Sigmoid colon (tissue), 7 donors: ENCODE measurements at places on chromosomes 3 and 15. TPM values are rescaled to one million over a fixed set of nuclear protein-coding genes. Genes with fewer than 3 reads are reported as not detected.

DNA sequence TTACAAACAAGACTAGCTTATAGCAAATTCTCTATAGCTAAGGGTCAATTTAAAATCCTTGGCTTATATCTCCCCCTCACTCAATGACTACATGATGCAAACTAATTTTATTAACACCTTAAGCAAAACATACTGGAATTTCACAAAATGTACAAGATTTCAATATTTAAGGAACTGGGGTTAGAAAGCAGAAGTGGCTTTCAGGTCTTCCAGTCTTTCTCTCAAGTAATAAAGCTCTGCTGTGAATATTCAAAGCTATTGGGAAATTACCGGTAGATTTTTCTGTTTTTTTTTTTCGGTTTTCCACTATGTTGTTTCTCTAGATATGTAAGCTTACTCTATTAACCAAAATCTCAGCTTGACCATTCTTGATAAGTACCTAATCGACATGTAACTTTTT lies 3.9 kb downstream of the EPM2AIP1 start:
- no peak for DNase-seq

DNA sequence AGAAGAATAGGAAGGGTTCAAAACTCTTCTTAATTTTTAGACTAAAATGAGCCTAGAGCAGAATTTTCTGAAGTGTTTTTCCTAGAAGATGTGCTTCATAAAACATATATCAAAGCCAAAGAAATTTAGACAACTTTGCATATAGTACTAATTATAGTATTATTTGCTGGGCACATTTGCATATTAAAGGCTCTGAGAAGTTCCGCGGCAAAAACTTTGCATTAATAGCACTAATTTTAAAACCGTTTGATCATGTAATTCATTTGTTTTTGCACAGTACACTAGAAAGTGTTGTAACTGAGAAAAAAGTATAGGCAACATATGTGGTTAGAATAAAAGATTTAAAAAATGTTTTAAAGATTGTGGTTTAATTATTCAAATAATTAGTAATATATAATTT lies 412.0 kb upstream of the NR2F2 start:
- no peak for DNase-seq

DNA sequence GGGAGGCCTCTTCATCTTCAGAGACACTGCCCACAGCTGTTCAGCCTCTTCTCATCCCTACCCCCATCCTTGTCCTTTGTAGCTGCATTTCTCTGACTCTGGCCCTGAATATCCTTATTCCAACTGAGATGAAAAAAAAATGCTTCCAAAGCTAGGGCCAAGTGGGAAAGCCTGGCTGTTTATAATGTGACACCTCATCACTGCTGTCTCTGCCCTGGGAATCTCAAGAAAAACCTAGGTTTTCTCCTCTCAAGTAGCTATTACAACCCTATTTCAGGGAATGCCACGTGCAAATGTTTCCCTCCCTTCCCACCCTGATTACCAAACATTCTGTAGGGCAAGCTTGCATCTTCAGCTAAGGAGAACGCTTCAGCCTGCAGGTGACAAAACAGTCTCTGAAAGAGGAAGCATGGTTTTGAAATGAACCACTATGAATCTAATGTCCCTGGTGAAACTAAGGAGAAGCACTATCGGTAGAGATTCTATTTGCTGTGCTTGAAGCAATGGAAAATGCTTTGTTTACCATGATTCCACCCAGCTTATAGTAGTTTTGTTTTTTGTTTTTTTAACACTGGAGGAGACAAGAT lies 65.4 kb downstream of the USF3 start:
- no peak for DNase-seq

- DNase-seq = no peak
These were observed 283.2 kb upstream of the LMCD1 start for GRCh38 chr3:8218353-8218940.

DNA sequence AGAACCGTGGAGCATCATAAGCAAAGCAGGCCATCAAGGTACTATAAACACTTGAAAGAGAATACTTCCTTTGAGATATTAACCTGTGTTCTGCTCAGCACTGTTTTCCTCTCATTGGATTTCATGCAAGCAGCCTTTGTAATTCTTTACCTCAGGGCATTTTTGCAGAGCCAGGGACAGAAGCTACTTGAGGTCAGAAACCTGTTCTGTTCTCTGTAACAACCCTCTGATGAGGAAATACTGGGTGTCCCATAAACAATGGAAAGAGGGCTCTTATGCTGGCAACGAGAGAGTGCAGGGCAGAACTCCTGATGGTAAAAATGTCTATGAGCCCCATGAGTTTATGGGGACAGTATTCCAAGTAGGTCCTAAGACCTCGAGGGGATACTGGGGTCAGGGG lies 66.0 kb downstream of the DCLK3 start:
- DNase-seq = no peak

DNA sequence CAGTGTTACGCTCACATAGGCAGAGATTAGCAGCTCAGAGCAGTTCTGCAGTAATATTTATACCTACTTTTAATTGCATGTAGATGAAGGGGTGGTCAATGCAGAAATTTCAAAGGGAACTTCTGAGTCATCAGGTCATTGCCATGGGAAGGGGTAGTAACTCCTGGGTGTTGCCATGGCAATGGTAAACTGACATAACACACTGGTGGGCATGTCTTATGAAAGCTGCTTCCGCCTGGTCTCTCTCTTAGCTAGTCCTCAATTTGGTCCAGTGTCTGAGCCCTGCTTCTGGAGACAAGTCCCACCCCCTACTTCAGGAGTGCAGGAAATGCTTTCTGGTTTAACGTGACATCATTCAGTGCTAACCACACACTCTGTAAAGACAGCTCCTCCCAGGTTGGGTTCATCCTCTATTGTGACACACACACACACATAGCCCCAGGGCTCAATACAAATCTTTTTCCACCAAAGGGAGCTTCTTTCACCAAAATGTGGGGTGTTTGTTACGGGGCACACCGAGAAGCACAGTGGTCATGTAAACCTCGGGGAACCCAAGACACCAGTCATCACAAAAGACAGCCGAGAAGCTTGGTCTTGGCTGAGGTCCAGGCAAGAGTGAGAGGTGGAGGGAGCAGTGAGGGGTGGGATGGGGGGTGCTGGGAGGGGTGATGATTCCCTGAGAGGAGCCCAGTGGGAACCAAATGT lies 74.5 kb downstream of the TLE3 start:
- no peak for DNase-seq

DNA sequence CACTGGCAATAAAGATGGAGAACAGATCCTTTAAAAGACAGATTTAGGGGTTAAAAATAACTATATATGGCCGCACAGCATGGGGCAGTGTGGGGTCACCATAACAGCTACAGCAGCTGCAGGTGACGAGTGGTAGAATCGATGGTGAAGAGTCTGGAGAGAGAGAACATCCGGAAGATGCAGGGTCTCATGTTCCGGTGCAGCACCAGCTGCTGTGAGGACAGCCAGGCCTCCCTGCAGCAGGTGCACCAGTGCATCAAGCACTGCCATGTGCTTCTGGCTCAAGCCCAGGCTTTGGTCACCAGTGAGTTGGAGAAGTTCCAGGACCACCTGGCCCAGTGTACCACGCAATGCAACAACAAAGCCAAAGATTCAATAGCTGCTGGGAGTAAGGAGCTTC lies 93.7 kb upstream of the IMPG2 start:
- DNase-seq = no peak

DNA sequence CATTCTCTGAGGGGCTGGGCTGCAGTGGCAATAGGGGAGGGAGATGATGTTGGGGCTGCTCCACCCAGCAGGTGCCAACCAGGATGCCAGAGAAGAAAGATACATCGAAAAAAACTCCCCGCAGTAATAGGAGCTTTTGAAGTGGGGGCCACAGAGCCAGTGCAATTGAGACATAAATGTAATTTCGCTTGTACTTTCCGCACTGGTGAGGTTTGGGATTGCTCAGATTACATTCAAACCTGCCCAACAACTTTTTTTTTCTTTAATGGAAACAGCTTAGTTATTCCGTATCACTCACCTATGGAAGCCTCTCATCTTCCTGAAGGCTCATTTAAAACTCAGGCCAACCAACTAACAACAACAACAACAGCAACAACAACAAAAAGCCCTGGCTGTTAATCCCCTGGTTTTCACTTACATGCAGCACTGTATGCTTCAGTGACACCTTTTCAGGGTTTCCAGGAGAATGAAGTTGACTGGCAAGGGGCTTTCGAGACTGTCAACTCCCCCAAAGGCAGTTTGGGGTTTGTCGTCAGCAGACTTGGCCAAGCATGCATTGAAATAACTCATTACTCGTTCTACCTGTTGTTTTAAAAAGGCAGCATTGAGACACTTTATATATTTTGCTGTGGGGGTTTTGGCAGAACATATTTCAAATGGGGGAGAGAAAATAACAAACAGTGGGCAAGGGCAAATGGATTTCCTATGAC lies 163.8 kb downstream of the EBLN2 start:
- no peak for DNase-seq

- peak; percentile 57 for DNase-seq
These were observed 84.7 kb downstream of the SEC22A start for GRCh38 chr3:123286308-123287023.

- no peak for DNase-seq
These were observed 14.4 kb upstream of the BTBD1 start for GRCh38 chr15:83081256-83082014.

GRCh38 chr3:17802950-17803349 lies 60.5 kb upstream of the TBC1D5 start:
- no peak for DNase-seq

GRCh38 chr15:90906181-90906849 lies 3.2 kb downstream of the MAN2A2 start:
- DNase-seq = no peak

Gene BOC
- total RNA-seq = 85.1 TPM

Gene CAPN3
- total RNA-seq = 18.8 TPM

GRCh38 chr3:122824465-122825381 lies 29.9 kb downstream of the SLC49A4 start:
- DNase-seq = no peak

- peak; percentile 72 for DNase-seq
These were observed 37.5 kb downstream of the SH3BP5 start for GRCh38 chr3:15294929-15295328.

- no peak for DNase-seq
These were observed 8.9 kb upstream of the SUCNR1 start for GRCh38 chr3:151864423-151865101.

DNA sequence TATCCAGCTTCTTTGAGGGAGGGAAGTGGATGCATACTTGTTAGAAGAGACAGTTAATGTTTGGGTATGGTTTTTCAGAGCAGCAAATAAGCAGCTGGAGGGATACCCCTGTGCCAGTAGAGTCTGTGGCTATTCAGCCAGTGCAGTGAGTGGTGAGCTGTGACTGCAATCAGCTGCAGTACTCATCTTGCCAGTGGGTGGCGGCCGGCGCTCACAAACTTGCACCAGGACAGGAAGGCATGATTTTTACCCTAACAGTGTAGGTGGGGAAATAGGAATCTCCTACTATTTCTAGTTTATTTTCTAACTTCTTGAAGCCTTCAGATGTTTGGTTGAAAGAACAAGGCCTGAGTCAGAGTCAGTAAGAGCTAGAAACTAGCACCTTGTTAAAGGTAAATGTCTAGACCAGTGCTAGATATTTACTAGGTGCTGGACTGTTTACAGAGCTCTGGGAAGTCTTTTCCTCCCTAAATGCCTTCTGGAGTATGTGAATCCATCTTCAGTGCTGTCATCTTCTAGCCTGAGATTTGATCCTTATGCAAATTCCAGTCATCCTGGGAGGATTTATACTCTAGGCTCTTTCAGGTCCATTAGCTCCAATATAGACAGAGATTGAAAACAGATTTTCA lies 23.6 kb downstream of the TIMP4 start:
- DNase-seq = peak; percentile 84

Gene FBXW12
- total RNA-seq = not detected

Gene GOLGA6L9
- total RNA-seq = 4.6 TPM

Gene RLBP1
- total RNA-seq = not detected

DNA sequence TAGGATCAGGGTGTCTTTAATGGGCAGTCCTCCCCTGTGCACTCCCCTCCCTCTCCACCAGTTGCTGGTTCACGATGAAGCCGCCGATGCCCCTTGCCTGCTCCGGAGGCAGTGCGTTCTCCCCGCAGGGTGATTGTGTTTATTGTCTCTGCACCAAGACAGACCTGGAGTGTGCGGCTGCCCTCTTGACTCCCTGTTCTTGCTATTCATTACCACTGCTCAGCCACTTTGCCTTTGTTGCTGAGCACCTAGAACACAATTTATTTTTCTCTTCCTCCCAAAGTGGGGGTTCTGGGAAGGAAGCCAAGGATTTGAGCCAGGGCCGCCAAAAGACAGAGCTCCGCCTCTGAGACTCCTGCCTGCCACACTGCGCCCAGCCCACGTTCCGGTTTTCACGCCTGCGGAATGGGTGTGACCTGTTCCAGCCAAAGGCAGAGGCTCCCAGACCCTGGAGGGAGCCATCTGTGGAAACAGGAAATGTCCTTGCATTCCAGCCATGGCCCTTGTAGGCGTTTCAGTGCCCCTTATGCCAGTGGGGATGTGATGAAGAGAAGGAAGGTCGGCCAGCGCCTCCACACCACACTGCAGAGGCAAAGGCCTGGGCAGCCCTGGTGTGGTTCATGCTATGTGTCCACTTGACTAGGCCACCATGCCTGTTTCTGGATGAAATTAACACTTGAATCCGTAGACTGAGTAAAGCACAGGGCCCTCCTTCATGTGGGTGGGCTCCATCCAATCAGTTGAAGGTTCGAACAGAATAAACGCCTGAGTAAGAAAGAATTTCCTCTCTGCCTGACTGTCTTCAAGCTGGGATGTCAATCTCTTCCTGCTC lies 85.8 kb downstream of the HMG20A start:
- DNase-seq = peak; percentile 75

Gene FSTL1
- 296 TPM for total RNA-seq

- peak; percentile 70 for DNase-seq
These were observed 332.1 kb downstream of the ARRDC4 start for GRCh38 chr15:98292442-98293240.

GRCh38 chr15:64456634-64457108 lies 3.7 kb upstream of the ZNF609 start:
- DNase-seq = no peak

Gene POPDC2
- total RNA-seq = 157 TPM

DNA sequence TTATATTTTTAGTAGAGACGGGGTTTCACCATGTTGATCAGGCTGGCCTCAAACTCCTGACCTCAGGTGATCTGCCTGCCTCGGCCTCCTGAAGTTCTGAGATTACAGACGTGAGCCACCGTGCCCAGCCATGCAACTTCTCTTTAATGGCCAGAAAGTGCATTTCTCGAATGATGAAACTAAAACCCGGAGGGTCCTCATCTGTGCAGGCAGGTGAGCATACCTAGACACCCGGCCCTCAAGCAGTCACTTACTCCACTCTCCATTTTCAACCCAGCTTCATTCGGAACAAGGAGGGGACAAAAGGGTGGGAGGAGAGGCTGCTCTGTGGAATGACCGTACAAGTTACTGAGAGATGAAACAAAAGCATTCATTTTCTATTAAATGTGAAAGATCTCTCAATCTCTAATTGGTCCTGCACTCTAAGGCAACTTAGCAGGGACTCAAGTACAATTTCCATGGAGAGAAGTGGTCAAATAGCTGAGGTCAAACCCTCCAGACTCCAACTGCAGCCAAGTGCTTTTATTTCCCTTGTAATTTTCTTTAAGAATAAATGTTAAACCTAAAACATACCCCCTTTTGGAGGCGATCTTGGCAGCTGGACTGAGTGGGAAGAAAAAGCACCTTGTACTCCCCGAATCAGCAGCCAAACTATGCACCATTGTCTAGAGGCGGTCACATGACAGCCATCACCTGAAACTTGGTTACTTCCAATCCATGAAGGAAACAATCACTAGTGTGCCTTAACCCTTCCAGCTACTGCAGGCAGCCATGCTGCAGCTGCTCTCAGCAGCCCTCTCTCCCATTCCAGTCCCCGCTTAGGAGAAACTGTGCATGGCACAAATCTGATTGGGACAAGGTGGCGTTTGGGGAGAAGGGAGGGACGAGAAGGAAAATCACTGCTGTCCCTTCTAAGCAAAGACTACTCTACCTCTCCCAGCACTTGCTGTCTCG lies 62.2 kb downstream of the VGLL4 start:
- DNase-seq = no peak

Gene SENP8
- total RNA-seq = 1.9 TPM
